ENCODE measurements at places on chromosomes 7 and 10.

- no peak for DNase-seq
These were observed 16.4 kb downstream of the ZNF487 start for GRCh38 chr10:43453266-43453831.

- no peak for DNase-seq
These were observed 162.8 kb downstream of the NRF1 start for GRCh38 chr7:129774359-129774758.

DNA sequence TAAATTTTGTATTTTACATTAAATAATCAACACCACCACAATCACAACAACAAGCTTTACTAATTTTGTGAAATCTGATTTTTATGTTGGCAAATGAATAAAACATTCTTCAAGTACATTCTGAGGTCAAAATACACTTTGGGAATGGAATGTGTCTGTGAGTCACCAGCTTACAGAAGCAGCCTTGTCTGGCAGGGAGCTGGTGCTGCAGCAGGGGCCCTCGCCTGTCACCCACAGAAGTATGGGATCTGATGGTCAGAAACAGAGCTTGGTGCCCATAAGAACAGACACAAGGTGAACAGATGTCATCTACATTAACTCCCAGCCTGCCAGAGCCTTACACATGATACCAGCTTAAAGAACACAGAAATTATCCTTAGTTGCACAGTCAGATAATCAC, 496.9 kb downstream of the CCSER2 start:
- DNase-seq: no peak

DNA sequence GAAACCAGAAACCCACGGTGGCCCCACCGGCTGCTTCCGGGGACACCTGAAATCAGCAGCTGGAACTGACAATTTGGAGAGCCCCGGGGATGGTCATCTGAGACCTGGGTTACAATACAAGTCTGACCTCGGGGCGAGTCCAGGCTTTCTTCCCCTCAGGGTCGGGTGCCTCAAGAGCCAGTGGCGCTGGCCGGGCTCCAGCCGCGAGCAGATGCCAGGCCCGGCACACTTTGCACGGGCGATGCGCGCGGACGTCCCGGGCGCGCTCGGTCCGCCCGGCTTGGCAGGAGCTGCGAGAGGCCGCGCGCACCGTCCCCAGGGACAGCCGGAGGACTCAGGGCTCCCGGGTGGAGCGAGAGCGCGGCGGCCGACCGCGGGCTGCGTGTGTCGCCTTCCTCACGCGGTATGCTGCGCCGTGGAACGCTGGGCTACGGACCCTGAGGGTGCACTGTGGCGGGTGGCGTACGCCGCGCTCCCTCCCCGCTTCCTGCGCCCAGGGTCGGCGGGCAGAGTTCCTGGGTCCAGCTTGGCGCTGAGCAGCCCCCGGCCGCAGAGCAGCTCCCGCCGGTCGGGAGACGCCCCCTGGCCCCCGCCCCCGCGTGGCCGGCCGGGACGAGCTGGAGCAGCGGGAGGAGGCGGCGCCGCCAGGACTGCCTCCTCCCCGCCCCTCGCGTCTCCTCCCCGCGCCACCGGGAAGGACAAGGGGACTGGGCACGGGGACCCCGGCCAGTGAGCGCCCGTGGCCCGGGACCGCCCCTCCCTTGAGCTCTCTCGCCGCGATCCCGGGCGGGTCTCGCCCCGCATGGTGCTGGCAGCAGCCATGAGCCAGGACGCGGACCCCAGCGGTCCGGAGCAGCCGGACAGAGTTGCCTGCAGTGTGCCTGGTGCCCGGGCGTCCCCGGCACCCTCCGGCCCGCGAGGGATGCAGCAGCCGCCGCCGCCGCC, at the start of gene RBM20:
TSS of gene RBM20 (plus strand) at position 684 of the 945 bp plus-strand sequence. CDS start at position 803, 119 bp downstream.
- DNase-seq: no peak

GRCh38 chr10:127840884-127841283, 51.9 kb downstream of the CLRN3 start:
- no peak for DNase-seq

DNA sequence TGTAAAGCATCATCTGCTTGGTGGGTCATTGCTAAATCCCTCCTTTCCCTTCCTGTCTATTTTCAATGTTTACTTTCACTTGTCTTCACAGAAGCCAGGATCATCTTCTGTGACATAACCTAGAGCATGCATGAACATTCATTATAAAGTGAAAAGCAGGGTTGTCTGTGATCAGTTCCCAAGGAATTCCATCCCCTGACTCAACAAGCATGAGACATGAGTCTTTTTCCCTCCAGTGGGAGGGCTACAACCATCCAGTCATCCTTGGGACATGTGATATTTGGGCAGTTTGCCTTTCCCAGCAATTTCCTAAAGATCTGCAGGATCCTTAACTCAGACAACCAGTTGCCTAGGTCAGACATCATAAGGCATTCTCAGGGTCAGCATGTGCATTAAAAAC, 166.3 kb upstream of the TMEM196 start:
- no peak for DNase-seq

DNA sequence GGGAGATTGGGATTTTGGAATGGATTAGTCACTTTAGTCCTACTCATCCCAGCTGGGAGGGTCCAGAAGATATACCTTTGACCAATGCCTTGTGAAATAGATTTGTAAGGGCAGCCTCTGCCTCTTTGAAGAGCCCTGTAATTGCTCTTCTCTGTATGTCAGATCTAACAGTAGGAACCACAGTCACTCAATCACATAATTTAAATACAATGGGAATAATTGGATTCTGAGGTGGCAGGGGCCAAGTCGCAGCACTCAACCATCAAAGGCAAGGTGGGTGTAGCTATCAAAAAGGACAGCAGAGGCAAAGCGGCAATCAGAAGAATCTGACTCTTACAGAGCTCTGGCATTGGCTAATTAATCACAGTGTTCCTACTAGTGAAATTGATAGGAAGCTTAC, 650.9 kb upstream of the ANKRD30A start:
- no peak for DNase-seq

DNA sequence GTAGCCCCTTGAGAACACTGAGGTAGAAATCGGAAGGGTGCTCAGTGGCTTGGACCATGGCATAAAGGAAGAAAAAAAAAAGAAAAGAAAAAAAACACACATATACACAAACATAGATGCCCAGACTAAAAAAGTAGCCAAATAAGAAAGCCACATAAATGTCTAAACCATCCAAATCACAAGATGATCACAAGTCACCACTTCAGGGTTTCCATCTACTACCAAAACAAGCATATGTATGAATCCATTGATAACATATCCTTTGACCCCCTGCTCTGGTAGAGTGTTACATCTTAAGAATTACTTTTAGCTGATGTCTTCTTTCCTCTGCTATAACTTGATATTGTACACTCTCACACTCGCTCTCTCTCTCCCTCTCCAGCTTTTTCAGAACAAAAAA, 245.9 kb downstream of the AHR start:
- no peak for DNase-seq

DNA sequence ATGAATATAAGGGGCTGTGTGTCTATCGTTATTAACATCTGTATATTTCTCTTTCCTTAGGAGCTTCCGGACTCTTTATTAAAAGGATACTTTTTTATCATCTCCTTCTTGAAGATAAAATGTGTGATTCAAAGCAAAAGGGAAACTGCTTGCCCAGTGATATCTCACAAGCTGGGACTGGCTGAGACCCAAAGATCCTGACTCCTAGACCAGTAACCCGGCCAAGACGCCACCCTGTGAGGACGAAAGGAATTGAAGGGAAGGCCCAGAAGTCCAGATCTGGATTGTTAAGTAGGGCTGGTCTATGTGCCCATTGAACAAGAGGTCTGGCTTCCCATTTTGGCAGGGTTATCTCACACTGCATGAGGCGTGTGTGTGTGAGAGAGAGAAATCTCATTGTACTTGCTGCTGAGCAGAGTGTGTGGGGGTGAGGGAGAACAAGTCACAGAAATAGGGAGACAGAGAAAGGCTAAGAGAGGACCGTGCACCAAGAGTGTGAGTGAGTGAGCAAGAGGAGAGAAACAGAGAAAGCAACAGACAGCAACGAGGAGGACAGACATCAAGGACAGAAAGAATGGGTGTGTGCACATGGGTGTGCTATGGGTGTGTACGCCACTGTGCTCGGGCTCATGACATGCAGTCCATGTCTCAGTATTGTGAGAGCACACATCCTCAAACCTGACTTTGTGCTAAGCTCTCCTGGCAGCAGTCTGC, 75.4 kb downstream of the PLXNA4 start:
- DNase-seq: no peak
